Activated T-helper 17 cell treated with anti-CD3 and anti-CD28 coated beads, Interleukin-2, amount 50 U/mL, for 72 hours (primary cell): ENCODE measurements at places on chromosomes 12 and 14.
A peak's percentile ranks its signal among the peaks of the same experiment; 100 is the strongest.

DNA sequence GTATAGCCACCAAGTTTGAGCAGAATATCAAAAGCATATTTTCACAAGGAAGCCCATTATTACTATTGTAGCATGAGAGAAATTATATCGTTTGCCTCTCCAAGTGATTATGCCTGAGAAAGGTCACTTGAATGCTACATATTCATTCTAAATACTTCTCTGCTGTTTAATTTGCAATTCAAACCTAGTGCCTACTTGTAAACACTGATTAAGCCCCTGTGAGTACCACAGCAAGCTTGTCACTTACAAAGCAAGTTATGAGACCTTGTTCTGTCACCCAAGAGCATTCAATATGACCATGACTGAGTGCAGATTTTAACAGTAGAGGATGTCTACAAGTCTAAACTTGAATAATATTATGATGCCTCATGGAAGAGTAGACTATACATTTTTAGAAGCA, 124.7 kb upstream of the SSTR1 start:
- no peak for ATAC-seq

DNA sequence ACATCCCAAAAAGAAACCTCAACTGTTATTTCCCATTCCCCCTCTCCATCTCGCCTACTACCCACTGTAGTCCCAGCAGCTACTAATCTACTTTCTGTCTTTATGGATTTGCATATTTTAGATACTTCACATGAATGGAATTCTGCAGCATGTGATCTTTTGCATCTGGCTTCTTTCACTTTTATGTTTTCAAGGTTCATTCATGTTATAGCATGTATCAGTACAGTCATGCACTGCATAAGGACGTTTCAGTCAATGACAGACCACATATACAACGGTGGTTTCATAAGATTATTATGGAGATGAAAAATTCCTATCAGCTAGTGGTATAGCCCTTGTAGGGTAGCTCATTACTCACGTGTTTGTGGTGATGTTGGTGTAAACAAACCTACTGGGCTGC, 24.5 kb downstream of the PCNX4 start:
- ATAC-seq, result no peak

- ATAC-seq, result no peak
Measured at GRCh38 chr12:109715310-109716091, 1.9 kb downstream of the FAM222A start.

DNA sequence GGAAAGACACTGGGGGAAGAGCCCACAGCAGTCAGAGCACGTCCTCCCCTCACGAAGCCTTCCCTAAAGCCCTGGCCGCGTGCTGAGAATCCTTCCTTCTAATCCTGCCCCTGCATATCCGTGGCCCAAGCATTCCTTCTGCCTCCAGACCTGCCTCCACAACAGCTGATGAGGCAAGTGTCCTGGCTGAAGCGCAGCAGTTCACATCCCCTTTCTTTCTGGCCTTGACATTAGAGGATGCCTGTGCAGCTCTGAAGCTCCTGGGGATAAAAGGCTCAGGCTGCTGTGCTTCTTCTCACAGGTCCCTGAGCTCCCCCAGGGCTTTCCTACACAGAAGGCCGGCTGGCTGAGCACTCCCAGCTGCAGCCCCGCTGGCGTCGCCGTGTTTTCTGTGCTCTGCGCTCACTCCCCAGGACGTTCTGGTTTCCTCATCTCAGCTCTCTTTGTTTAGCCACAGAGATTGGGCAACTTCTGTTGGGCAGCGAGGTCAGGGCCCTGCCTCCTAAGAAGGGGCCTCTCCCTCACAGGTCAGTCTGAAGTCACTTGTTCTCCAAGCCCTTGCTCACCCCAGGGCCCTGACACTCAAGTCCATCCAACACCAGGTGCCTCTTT, 45.8 kb downstream of the NINJ2 start:
- no peak for ATAC-seq

DNA sequence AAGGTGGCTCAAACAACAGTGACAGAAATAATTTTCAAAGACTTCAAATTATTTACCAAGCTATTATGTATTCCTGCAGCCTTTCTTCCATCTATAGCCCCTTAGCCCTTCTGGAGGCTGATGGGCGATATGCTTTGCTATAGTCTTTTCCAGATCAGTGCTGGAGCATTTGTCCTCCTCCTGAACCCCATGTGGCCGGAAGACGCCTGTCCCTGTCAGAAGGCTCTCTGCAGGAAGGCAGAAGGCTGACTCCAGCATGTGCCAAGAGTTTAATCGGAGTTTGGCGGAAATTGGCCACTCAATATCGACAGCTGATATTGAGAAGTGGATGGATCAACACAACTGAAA, 49.3 kb upstream of the MAX start:
- ATAC-seq, result no peak

- ATAC-seq, result peak; percentile 54
Measured at GRCh38 chr14:70884595-70885342, 22.5 kb upstream of the PCNX1 start.

DNA sequence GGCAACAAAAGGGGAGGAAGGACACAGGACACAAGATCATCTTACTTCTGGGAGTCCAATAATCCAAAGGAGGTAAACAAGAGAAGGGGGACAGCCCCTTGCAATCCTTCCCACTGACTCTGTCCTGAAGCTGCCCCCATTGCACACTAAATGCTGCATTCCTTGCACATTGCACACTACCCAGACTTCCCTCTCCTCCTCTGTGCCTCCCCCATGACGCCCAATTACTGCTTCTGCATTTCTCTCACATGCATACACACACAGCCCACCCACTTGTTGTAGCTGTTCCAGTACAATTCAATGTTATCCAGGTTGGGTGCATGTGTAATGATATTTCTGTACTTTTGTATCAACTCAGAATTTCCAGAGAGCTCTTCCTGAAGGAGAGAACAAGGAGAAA, 5.5 kb downstream of the NDRG2 start:
- ATAC-seq, result no peak

DNA sequence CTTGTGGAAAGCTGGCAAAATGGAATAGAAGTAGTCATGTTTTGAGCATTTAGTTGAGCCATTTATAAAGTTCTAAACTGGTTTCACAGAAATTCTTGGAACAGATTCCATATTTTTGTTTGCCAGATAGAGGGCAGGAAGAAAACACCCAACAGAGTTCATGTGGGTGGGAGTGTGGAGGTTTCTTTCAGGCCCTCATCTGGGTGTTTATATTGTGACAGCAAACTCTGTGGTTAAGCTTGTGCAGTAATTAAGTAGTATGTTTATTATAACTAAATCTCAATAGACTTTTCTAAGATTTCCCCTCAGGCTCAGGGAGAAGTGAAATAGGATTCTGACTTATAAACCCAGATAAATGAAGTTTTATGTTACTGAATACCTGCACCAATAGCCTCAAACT, 57.4 kb downstream of the SPPL3 start:
- ATAC-seq, result no peak

GRCh38 chr12:116672010-116672409, 65.9 kb downstream of the SPRING1 start:
- ATAC-seq, result no peak

DNA sequence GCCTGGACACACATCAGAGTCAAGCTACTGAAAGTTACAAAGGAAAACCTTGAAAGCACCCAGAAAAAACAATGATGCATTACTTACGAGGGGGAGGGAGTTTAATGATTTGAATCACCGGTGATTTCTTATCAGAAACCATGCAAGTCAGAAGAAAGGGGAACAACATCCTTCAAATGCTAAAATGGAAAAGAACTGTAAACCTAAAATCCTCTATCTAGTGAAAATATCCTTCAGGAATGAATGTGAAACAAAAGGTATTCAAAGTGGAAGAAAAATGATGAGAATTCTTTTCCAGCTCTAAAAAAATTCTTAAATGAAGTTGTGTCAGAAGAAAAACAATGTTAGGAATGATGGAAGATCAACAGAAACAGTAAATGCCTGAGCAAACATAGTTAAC, 16.8 kb downstream of the SCAF11 start:
- peak; percentile 60 for ATAC-seq

- ATAC-seq, result no peak
Measured at GRCh38 chr12:124995200-124995961, 1.9 kb downstream of the BRI3BP start.

DNA sequence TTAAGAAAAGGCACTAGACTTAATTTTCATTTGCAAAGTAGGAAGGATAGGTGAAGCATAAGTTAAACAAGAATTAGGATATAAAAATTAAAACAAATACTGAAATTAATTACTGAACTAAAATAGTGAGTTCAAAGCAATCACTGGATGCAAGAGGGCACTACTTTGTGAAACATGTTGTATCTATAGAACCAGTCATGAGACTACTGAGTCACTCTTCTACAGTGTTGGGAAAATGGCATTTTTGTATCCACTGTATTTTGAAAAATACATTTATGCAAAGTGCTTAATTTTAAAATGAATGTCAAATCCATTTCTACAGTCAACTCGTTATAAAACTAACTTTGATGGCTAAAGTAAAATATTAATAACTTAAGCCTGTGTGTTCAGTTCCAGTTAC, 47.9 kb downstream of the SEL1L start:
- no peak for ATAC-seq

DNA sequence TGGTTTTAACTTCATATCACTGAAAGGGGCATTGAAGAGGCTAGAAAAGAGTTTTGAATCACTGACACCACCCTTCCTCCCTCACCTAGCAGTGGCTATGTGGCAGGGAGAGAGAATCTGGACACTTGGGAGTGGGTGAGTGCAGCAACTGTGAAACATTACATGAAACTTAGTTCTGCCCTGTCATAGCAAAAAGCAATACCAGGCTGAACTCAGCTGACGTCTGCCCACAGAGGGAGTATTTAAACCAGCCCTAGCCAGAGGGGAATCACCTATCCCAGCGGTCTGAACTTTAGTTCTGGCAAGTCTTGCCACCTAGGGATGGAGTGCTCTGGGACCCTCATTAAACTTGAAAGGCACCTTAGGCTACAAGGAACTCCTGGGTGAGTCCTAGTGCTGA, 20.7 kb upstream of the UNC79 start:
- no peak for ATAC-seq

DNA sequence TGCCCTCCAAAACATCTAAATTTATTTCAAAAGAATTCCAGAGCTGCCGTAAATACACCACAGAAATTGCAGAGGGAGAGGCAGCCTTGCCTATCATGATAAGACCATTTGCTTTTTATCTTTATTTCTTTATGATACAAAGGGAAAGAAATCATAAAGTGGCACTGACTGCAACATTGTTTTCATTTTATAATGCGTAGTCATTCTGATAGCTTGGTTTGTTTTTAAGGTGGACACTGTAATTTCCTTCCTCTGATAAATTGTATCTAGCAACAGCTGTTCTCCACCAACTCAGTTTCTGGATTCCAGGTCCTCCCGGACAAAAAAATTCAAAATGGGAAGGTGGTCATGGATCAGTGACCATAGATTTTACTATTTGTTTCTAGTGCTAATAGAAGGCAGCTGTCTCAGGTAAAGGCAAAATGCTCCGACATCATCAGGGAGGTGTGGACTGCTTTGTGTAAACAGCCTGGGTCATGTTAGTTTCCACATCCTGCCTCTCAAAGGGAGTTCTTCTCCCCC, 623 bp upstream of the TSPAN8 start:
- no peak for ATAC-seq

GRCh38 chr14:76675046-76675445, 86.2 kb upstream of the VASH1 start:
- ATAC-seq, result no peak

DNA sequence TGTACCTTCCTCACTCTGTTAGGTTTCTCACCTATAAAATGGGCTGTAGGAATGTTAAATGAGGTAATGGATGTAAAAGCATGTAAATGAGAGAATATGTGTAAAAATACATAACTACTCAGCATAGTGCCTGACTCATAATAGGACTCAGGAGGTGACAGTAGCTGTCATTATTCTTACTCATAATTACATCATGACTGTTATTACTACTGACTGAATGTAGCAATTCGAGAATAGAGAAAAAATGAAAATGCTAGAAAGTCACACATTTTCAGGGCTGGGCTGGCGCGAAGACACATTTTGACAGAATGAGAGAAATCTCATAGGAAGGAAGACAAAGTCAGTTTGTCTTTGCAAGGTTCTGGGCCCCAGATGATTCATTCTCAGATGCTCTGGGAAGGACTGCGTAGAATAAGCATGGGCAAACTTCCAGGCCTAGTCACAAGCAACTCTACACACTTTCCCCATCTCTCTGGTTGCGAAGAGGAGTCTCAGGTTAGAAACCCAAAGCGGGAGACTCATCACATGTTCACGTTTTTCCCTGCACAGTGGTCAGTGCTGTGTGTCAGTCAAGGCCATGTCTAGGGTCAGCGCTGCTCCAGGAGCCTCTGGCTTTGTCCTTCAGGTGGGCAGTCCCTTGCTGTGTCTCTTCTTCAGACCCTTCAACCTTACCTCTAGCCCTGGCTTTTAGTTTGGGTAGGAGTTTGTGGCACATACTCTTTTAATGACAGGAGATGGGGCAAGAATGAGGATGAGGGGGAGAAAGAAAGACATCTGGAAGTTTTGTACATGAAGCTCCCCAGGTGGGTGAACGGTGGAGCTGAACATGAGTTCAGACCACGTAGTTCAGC, 8.4 kb downstream of the GPRC5A start:
- ATAC-seq, result peak; percentile 90

DNA sequence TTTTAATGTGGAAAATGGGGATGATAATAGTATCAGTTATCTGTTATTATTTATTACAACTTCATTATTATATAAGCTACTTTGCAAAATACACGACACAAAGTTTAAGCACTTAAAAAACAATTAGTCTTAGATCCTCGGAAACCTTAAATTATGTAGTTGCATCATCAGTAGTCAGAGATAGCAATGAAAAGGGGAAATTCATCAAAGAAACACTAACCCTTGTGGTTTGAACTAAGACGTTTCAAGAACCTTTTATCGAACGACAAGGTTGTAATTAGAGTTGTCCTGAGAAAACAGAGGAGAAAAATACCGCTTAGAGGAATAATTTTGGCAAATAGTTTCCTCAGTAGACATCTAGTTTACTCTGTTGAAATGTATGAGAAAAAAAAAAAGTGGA, 198.5 kb downstream of the PTPRO start:
- ATAC-seq, result no peak
